ENCODE measurements at places on chromosomes 12 and 14. TPM values are rescaled to one million over a fixed set of nuclear protein-coding genes. Genes with fewer than 3 reads are reported as not detected.

DNA sequence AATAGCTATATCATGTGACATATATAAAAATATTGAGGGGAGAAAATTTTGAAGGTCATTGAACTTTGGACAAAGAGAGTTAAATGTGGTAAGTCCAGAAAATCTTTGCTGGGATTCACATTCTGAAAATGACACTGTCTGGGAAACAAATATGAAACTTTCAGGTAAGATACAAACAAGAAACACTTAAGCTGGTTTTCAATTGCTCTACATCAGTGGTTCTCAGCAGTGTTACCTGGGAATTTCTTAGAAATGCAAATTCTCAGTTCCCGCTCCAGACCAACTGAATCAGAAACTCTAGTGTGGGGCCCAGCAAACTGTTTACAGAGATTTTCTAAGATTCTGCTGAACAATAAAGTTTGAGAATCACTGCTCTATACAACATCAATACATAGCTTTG, 3.6 kb upstream of the CDK17 start:
- H3K27me3 ChIP-seq, result no peaks in the 10 kb centered on the region
- H3K4me1 ChIP-seq, result peaks cover under 1% of the 10 kb centered on the region
- H3K27ac ChIP-seq, result no peak overlapping the region
- H3K4me3 ChIP-seq, result no peak overlapping the region

Gene RND1
- total RNA-seq, result 0.36 TPM

DNA sequence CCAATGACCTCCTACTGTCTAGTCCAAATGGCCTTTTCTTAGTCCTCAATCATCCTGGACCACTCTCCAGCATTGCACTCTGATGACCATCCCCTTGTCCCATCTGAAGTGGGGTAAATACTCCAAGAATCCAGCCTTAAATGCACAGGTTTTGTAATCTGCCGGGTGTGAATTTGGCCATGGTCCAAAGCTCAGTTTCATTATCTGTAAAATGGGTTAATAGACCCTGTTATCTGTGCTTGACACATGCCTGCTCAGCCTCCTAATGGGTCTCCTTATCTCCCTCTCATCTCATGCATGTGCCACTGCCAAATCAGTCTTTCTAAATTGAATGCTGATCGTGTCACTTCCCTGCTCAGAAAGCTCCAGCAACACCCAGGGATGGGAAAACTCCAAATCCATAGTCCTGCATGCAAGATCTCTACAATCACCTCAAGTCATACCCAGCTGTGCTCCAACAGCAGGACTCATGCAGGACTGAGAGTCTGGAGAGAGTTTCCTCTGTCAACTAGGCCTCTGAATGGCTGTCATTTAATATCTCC, 22.3 kb downstream of the LGR5 start:
- H3K4me1 ChIP-seq, result peaks cover 2% of the 10 kb centered on the region
- DNase-seq, result no peak
- no peaks in the 10 kb centered on the region for H3K27me3 ChIP-seq
- peaks cover 9% of the 10 kb centered on the region for H3K36me3 ChIP-seq

Gene KRT2
- not detected for total RNA-seq

- DNase-seq, result peak; percentile 97
- H3K4me1 ChIP-seq, result peaks cover 40% of the 10 kb centered on the region
- H3K27me3 ChIP-seq, result no peaks in the 10 kb centered on the region
- peak within 1 kb of the TSS; percentile 88 for H3K4me3 ChIP-seq
Measured at GRCh38 chr12:53625946-53626701, at the start of gene ATF7. TSS of gene ATF7 (minus strand) at chr12:53626382. CDS start at chr12:53601000, 25,382 bp downstream.

- H3K27ac ChIP-seq, result no peak overlapping the region
- no peak overlapping the region for H3K4me3 ChIP-seq
- H3K36me3 ChIP-seq, result no peaks in the 10 kb centered on the region
- DNase-seq, result no peak
- H3K4me1 ChIP-seq, result peaks cover 4% of the 10 kb centered on the region
Measured at GRCh38 chr12:124696693-124697476, 129.5 kb upstream of the NCOR2 start.

GRCh38 chr12:124884587-124885438, 21.1 kb upstream of the SCARB1 start:
- H3K4me3 ChIP-seq, result no peak overlapping the region
- no peaks in the 10 kb centered on the region for H3K27me3 ChIP-seq
- H3K4me1 ChIP-seq, result no peaks in the 10 kb centered on the region
- no peak for DNase-seq
- no peak overlapping the region for H3K27ac ChIP-seq

- no peaks in the 10 kb centered on the region for H3K36me3 ChIP-seq
- H3K4me1 ChIP-seq, result peaks cover 17% of the 10 kb centered on the region
- peak overlapping the region; percentile 2 for H3K27ac ChIP-seq
- no peak for DNase-seq
- no peaks in the 10 kb centered on the region for H3K27me3 ChIP-seq
- no peak overlapping the region for H3K4me3 ChIP-seq
Measured at GRCh38 chr12:115210533-115211252, 526.7 kb upstream of the TBX3 start.

Data from gastrocnemius medialis (tissue), 4 donors.